Ecto neural progenitor cell (in vitro differentiated cells): ENCODE measurements at places on chromosomes 12 and 14.
A peak's percentile ranks its signal among the peaks of the same experiment; 100 is the strongest.

- DNase-seq, result no peak
These were observed 30.6 kb upstream of the TRHDE start for GRCh38 chr12:72241552-72241951.

DNA sequence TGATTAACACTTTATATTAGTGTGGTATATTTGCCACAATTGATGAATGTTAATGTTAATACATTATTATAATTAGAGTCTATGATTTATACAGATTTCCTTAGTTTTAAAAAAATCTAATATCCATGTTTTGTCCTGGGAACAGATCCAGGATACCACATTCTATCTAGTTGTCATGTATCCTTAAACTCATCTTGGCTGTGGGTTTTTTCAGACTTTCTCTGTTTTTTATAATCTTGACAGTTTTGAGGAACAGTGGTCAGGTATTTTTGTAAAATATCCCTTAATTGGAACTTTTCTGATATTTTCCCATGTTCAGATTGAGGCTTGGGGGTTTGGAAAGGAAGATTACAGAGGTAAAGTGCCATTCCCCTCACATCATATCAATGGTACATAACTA is 104.1 kb downstream of the LMNTD1 start:
- no peak for DNase-seq

- DNase-seq, result no peak
These were observed 9.1 kb downstream of the FAM181A start for GRCh38 chr14:93936245-93936644.

DNA sequence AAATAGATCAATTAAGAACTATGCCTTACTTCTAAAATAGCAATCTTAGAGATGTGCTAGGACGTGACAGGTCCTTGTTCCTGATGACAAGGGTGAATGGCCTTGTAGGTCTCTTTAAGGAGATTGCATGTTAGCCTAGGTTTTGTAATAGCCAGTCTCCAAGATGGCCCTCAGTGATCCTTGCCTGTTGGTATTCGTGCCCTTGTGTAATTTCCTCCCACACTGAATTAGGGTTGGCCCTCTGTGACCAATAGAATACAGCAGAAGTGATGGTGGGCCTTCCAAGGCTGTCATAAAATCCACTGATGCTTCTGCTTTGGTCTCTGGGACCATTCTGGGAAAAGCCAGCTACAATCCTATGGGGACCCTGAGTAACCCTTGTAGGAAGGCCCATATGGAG is 38.2 kb upstream of the SNX6 start:
- DNase-seq, result no peak

DNA sequence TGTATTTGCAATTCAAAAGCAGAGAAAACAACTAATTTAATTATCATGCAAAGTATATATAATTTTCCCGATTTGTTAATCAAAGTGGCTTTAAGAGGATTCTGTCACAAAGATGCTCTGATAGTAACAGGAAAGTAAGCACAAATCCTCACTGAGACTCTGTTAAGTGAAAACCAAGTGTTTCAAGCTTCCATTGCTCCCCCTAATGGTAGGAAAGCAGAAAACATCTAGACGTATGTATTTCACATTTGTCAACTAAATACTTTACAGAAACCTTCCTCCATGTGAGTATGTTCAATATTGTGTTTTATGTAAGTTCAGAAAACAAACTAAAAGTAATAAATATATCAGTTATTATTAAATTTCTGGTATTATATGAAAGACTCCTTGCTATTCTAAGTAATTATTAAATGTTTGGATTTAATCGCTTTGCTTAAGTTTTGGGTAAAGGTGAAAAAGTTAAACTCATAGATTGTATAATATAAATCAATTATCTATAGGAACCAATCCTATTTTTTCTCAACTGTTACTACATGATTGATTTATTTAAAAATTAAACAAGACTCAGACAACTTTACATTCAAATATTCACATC is 1.5 kb upstream of the NTS start:
- DNase-seq, result no peak

DNA sequence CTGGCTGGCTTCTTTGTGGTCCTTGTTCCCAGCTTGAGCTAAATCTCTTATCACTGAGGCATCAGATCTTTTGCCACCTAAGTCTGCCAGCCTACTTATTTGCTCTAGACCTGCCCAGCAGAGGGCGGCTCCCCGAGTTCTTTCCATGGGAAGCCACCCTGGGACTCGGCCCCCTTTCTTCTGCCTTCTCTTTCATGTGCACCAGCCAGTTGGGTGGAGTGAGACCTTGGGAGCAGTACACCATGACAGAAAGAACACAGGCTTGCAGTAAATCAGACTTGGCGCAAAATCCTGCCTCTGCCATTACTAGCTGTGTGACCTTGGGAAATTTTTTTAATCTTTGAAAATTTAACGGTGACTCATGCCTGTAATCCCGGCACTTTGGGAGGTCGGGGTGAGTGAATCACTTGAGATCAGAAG is 7.4 kb downstream of the SMAGP start:
- DNase-seq, result peak; percentile 69

DNA sequence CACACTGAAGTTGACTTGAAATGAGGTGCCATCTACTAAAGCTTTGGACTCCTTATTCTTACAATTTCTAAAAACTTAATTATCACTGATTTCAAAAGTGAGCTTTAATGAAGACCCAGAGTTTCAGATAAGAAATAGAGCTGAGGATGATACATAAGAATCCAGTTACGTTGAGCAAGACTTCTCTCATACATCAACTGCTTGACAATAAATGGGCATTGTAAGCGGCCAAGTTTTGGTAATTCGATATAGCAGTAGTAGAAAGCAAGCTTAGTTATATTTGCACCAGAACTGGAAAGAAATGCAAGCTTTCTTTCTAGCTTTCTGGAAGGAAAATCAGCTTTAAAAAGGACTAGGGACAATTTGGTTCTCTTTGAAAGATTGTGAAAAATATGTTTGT is 1359.6 kb downstream of the FSCB start:
- DNase-seq, result no peak

DNA sequence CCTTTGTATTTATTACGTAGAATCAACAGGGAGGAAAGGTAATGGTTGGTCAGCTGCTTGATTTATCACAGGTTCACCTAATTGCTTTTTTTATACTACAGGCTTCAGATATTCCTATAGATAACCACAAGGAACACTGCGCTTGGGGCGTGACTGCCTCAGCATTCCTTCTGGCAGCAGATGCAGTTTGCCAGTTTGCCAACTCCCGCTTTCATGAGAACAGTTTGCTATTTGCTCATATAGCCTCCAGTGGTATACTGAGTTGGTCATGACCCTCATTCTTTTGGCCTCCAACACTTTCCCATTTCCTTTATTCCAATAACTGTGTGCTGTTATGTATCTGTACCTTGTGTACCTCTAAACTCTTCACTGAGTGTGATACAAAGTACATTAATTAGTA is 38.6 kb upstream of the ACSM4 start:
- DNase-seq, result no peak

GRCh38 chr14:95886366-95887056 is 9.9 kb downstream of the TUNAR start:
- no peak for DNase-seq

GRCh38 chr12:110741341-110742095 is 1.2 kb downstream of the PPP1CC start:
- DNase-seq, result no peak

DNA sequence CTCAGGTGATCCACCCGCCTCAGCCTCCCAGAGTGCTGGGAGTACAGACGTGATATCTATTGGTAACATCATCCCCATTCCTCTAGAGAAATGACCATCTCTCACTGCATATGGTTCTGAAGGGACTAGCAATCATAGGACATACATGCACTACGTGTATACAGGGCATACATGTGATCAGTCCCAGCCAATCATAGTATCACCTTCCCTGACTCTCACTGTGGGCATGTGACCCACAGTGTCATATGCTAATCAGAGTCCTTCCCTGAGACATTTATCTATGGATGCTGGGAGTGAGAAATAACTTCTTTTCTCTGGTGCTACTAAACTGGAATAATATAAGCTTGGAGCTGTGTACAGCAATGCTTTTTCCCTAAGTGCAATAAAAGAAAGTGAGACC is 12.1 kb upstream of the FBXW8 start:
- DNase-seq, result no peak

DNA sequence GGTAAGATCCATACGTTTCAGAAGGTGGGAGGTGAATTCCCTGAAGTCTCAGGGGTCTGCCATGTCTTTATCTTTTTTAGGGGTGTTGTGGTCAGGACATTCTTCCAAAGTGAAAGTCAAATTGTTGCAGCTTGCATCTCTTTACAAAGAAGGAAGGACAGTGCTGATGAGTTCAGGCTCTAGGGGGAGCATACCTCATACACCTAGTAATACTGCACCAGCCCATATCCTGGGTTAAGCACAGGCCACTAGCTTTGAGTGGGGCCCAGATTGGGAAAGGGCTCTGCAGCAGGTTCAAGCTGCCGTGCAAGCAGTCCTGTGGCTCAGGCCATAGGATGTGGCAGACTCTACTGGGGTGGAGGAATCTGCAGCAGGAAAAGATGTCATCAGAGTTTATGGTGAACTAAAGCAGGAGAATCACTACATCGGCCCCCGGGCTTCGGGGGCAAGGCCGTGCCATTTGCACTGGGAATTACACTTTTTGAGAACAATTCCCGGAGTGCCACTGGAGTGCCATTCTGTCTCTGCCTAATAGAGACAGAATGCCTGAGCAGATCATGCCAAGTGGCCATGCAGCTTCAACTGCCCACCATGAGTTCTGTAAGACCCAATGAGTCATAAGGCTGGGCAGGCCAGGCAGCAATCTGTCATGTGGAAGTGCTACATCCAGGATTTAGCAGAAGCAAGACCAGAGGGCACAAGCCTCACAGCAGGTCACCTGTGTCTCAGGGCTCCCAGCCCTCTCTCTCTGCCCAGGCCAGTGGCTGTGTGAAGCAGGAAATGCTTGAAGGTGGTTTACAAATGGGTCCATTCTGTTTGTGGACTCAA is 32.3 kb downstream of the DIO3 start:
- peak; percentile 29 for DNase-seq

- DNase-seq, result no peak
These were observed 233.3 kb upstream of the EGLN3 start for GRCh38 chr14:34184126-34184525.

DNA sequence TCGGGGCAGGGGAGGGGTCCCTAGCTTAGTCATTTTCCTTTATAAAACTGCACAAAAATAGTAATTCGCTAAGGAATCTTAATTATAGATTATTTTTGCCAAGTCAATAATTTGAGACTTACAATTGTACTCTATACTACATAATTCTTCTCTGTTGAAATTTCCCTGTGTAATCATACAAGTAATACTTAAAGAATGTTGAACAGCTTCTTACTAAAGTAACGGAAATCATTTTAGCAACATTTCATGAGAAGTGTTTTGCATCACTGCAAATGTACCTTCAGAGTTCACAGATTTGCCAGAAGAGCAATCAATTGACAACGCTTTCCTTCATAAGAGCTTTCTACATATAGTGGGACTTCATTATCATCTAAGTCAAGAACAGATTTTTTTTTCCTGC is 7.9 kb upstream of the GNG2 start:
- DNase-seq, result no peak

DNA sequence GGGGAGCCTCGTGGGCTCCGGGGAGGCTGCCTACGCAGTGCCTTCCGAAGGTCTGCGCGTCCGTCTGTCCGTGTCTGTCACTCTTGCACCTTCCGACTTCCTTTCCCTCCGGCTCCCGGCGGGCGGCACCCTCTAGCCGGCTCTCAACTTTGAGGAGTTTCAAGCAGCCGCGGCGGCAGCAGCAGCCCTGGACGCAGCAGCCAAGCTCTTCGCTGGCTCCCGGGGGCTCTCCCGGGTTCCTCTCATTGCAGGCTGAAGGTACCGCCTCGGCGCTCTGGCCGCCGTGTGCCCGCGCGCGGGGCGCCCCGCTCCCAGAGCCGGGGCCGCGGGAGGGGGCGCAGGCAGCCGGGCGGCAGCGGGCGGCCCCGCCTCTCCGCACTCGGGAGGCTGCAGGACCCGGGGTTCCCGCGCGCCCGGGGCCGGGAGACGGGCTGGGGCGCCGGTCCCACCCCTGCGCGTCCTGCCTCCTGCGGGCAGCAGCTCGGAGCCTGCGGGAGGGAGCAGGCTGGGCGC is at the start of the genes AMIGO2 and PCED1B:
Gene AMIGO2 (minus strand): TSS at position 492 of the 513 bp plus-strand sequence. CDS start 957 bp downstream, outside the sequence.
Gene PCED1B (plus strand): TSS at position 154 of the 513 bp plus-strand sequence. CDS start 155,443 bp downstream, outside the sequence.
- DNase-seq, result no peak

DNA sequence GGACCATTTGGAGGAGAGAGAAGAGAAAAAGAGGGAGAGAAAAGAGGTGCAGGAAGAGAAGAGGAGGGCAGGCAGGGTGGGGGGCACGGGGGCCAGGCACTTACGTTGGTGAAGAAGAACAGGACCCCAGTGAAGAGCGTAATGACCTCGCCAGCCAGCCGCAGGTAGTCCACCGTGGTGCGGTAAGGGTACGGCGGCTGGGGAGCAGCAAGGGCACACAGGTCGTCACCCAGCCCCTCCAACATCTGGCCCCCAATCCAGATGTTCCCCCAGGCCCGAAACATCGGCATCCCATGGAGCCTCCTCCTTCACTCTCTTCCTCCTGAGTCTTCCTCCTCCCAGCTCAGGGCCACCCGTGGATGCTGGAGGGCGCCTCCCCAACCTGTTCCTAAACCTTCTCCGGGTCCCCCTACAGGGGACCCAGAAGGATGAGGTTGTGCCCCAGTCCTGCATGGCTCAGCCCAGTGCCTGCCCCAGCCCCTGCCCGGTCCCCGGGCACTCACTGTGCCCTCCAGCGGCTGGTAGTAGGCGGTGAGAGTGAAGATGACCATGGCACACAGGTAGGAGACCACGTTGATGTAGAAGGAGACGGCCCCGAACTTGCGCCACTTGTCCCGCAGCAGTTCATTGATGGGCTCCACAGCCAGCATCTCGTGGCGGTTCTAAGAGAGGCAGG is 39.2 kb downstream of the TRPV4 start:
- DNase-seq, result no peak

GRCh38 chr12:102299731-102300130 is 102.1 kb upstream of the PMCH start:
- DNase-seq, result no peak

GRCh38 chr12:26455936-26456574 is 260.7 kb downstream of the SSPN start:
- no peak for DNase-seq

GRCh38 chr12:65164774-65165173 is 4.6 kb upstream of the LEMD3 start:
- no peak for DNase-seq

GRCh38 chr14:93037351-93037750 is 78.4 kb downstream of the ITPK1 start:
- DNase-seq, result no peak

- no peak for DNase-seq
These were observed 8.3 kb downstream of the PROX2 start for GRCh38 chr14:74867673-74868072.
